T-helper 2 cell treated with Interferon-gamma antibody and Interleukin-4, amounts not matched to agents 5 μg/mL and 100 μg/mL, for 36 hours (primary cell): ENCODE measurements at places on chromosomes 16 and 17.

DNA sequence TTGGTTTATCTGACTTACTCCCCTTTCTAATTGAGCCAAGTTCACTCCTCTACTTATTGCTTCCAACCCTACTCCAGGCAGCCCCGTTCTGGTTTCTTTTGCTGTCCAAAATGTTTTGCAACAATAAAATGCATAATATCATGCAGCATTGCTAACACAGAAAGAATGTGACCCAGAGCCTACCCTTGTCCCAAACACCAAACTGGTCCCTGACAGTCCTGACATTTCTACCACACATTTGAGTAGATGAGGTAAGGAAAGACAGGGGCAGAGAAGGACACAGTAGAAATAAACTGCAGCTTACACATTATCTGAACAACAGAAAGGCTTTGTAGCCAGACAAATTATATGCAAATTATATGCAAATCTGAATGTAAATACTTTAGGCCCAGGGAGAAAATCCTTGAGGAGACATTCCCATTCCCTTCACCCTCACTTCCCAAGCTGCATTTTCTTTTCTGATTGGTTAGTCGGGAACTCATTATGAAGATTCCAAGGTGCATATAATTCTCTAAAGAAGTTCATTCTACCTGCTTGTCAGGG, 31.6 kb downstream of the SOX9 start:
- no peak for DNase-seq

DNA sequence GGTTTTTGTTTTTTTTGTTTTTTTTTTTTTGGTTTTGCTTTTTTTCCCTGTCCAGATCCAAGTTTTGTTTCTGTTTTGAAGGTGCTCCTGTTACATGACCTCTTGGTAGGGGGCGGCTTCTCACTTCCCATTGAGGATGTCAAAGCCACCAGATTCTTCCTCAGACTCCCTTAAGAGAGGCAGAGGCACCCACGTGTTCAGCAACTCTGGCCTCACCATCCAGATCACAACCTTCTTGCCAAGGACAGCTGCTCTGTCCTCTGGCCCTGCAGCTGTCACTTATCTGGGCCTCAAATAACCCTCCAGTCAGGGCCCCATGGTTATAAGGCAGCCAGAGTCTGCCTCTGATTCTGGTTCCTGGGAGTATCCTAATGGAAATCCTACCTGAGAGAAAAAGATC, 208.5 kb downstream of the STX8 start:
- no peak for DNase-seq

DNA sequence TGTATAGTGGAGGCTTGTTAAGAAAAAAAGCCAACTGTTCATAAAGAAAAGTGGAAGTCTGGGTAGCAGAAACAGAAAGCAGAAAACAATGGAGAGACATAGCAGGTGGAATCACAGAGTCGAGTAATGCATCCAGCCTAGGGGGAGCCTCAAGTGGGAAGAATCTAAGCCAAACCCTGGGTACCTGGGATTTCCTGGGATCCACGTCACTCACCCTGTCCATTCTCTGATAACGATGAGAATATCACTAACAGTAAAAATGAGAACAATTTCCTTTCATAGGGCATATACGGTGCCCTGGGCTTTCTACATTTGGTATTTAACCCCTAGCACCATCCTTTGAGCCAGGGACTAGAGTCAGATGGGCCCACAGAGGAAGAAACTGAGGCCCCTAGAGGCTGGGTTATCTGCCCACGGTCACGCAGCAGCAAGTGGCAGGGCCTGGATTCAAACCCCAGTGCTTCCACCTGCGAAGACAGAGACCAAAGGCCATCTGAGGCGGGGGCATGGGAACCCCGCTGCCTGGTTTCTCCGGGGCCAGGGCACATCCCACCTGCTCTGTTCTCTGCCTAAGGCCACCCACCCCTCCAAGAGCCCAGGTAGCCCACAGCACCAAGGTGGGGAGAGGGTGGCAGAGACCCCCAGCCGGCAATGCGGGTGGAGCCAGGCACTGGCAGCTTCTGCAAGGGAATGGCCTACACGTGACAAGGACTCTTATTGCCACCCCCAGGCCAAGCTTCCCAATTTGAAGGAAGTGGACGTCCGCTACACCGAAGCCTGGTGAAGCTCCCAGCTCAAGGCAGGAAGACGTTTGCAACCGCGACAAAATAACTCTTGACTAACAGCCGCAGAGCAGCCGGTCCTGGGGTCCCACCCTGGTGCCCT, 69.8 kb upstream of the PLCG2 start:
- DNase-seq, result no peak

- peak; percentile 89 for DNase-seq
Observed at GRCh38 chr17:60135151-60135950, 14.4 kb upstream of the CA4 start.

DNA sequence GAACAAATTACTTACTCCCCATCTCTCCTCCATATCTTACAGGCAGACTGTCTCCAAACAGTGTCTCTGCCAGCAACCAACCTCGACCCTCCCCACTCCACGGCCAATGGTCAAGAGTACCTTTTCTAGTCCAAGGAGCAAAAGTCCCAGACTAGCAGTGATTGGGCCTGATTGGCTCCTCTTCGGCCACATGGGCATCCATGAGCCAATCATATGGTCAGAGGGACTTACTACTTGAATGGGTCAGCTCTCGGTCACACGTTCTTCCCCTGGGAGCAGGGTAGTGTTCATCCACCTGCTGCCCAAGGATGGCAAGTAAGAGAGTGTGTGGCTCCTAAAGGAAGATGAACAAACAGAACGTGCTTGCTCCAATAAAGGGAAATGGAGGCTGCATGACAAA, 84.6 kb downstream of the C16orf78 start:
- no peak for DNase-seq

DNA sequence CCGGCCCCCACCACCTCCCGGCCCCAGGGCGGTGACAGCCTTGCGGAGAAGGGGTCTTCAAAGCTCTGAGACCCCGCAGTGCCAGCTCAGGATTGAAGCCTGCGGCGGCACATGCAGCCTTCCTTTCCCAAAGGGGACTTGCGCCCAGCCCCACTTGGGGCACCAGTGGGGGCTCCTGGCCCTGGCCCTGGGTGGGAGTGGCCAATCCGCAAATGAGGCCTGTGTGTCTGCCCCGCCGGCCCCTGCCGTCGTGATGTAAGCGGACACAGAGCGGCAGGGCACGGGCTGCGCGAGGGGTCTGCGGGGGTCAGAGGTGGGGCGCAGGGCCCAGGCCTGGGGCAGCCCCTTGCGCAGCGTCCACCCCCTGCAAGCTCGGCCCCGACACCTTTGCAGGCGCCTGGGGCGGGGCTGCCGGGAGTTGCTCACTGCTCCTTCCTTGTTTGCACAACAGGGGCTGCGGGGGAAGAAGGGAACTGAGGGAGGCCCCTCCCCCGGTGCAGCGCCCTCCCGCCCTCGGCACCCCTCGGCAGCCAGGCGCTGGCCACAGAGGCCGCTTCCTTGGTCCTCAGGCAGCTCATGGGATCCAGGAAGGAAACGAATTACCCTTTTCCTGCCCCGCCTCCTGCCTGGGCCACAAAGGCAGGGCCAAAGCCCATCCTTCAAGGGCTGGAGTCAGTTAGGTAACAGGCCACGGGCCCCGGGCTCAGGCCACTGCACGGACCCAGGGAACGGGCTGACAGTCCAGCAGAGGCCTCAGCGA, 2.9 kb downstream of the SLC16A3 start:
- DNase-seq, result no peak

DNA sequence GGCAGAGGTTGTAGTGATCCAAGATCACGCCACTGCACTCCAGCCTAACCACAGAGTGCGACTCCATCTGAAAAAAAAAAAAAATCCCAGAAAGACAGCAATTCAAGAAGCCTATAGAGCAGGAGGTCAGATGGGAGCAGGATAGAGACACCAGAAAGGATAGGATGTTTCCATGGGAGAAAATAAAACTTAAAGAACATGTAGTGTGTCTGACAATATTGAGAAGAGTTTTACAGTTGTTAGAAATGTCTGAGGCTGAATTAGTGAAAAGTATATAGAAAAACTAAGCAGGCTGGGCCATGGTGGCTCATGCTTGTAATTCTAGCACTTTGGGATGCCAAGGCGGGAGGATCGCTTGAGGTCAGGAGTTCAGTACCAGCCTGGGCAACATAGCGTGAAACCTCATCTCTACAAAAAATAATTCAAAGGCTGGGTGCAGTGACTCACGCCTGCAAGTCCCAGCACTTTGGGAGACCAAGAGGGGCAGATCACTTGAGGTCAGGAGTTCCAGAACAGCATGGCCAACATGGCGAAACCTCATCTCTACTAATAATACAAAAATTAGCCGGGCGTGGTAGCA, 15.3 kb upstream of the TRIM37 start:
- no peak for DNase-seq

DNA sequence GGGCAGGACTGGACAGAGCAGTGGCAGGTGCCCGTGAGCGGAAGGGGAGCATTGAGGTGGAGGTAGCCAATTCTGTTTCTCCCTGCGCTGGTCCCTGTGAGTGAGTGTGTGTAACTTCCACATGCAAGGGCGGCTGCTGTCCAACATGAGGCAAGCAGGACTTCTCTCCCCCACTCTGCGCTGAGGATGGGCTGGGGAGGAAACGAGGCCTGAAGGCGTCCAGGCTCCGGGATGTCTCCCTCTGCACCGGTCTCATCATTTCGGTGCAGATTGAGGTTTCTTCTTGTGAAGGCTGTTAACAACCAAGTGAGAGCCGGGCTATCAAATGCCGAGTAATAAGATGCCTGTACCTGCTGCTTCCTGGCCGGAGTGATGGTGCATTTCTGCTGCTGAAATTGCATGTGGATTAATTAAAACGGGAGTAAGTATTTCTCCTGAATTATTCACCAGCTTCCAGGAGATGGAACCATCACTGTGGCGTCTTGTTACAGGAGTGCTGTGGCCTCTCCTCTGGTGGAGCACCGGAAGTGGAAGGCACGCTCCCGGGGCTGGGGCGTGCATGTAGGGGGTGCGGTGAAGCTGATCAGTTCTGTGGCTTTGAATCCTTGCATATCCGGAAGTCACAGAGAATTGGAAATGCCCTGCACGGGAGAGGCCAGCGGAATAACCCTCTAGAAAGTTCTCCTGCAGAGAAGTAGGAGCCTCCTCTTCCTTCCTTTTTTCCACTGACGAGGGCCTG, 41.7 kb upstream of the MGAT5B start:
- DNase-seq, result no peak

DNA sequence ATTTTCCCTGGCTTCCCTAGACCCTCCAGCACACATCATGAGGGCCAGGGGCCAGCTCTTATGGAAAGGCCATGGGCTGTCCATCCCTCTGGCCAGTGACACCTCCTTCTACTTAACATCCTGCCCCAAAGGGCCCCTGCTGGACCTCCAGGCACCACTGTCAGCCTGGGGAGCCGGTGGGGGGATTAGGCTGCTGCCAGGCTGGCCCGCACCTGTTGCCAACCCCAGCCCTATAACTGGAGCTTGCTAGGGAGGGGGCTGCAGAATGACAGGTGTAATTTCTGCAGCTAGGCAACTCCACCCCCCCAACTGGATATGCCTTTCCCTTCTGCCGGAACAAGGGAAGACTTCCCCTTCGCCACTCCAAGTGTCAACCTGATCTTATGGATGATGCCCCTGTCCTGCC, 12.5 kb downstream of the RARA start:
- DNase-seq, result no peak

DNA sequence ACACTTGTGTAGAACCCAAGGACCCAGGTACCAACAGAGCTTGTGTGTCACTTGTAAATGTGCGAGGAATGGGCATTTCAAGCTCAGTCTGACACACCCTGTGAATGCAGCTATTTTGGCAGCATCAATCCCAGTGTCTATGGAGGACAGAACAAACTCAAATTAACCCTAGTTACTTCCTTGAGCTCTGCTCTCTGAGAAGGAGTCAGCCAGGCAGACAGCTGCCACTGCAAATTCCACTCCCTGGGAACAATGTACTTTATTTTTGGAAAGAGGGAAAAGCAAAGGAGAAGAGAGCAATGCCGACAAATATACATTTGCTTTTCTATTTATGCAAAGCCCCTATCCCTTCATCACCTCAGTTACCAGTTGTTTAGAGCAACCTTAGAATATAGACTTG, 48.4 kb upstream of the NOG start:
- DNase-seq, result no peak

DNA sequence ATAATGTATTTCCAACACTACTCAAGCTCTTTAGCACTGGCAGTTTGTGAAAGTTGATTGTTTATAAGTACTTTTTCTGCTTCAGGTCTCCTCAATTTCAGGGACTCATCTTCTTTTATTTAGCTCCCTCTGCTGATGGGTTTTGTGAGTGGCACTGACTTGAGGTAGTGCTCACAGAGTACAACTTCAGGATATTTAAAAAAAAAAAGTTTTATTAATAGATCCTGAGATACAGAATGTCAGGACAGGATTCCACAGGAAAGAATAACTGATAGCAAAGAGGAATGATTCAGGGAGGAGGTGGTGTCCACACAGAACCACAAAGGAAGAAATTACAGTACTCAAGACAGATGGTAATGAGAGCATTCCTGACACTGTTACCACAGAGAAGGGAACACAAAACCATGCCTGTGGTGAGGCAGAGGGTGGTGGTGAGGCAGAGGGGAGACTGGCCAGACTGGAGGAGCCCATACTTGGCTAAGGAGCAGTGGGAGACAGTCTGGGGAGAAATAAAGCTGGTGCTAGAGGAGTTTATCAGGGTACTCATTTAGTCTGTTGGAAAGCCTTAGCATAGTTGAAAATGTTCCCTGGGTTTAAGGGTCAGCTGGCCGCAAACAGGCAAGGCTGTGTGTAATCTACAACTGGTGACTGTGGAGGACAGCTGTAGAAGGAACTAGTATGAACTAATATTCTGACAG, 63.7 kb downstream of the SPAG9 start:
- DNase-seq, result no peak

- no peak for DNase-seq
Observed at GRCh38 chr16:85653290-85653891, 35.4 kb downstream of the GINS2 start.

DNA sequence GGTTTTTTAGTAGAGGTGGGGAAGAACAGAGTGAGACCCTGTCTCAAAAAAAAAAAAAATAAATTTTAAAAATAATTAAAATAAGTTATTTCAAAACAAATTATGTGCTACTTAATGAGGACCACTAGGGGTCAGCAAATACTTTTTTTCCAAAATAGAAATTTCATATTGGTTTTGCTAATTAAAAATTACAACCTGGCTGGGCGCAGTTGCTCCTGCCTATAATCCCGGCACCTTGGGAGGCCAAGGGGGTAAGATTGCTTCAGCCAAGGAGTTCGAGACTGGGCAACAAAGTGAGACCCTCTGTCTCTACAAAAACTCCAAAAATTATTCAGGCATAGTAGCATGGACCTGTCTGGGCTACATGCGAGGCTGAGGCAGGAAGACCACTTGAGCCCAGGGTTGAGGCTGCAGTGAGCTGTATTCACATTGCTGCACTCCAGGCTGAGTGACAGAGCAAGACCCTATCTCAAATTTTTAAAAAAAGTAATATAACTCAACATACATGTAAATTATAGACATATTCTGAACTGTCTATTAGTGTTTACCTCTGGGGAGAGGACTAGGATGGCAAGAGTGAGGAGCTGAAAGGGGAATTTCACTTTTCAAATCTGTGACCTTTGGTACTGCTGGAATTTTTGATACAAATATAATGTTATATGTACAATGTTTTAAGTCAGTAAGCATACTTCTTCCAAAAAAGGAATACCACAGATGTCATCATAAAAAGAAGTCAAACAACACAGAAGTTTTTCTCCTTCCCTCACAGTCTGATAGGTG, 8.1 kb downstream of the MEIOB start:
- DNase-seq, result no peak
